Activated CD8-positive, alpha-beta T cell treated with anti-CD3 and anti-CD28 coated beads for 36 hours (primary cell): ENCODE measurements at places on chromosomes 13 and 19.
A peak's percentile ranks its signal among the peaks of the same experiment; 100 is the strongest.

GRCh38 chr13:77062097-77062496, 35.1 kb upstream of the FBXL3 start:
- DNase-seq: no peak

GRCh38 chr13:46666727-46667456, 113.9 kb downstream of the LRCH1 start:
- no peak for DNase-seq

DNA sequence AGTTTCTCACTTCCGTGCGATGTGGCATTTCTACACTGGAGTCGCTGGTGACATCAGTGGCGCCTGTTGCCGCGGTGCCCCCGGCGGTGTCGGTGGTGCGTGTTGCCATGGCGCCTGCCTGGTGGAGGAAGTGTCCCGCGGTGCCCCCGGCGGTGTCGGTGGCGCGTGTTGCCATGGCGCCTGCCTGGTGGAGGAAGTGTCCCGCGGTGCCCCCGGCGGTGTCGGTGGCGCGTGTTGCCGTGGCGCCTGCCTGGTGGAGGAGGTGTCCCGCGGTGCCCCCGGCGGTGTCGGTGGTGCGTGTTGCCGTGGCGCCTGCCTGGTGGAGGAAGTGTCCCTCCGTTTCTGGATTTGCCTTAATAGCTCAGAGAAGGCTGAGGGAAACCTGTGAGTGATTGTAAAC, 127.6 kb downstream of the KDM4B start:
- DNase-seq: no peak

GRCh38 chr13:48626077-48626449, 27.7 kb upstream of the CYSLTR2 start:
- DNase-seq: no peak

GRCh38 chr13:53141336-53141735, 112.7 kb downstream of the OLFM4 start:
- DNase-seq: no peak

DNA sequence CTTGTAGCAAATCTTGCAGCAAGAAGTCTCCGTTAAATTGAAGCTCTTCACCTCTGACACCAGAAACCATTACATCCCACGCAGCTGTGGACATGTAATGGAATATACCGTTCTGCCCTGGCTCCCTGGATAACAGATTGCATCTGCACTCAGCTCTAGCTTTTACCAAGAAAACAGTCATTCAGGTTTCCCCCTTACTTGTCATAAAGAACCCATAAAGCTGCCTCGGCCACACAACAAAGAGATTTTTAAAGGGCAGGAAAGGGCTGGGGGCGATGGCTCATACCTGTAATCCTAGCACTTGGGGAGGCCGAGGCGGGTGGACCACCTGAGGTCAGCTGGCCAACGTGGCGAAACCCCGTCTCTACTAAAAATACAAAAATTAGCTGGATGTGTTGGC, 127.6 kb upstream of the RFC3 start:
- DNase-seq: peak; percentile 25

GRCh38 chr13:45510672-45511071, 45.9 kb downstream of the COG3 start:
- DNase-seq: no peak

- no peak for DNase-seq
Measured at GRCh38 chr13:45482571-45483173, 17.9 kb downstream of the COG3 start.

DNA sequence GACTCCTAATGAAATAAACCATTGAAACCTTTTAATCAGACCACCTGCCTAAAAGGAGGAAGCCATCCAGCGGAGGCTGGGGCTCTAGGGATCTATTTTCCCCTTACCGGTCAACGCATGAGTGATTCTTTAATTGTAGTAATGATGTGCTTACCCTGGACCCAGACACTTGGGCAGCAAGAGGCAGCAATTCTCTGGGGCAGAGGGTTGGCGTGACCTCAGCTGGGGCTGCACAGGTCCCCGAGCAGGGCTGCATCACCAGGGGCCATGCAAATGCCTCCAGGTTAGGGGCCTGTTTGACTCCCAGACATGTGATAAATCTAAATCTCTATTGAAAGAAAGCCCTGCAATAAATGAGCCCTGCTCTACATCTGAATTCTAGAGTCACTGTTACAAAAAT, 194.2 kb upstream of the TSHZ3 start:
- DNase-seq: no peak

GRCh38 chr13:23608701-23609413, 38.6 kb downstream of the TNFRSF19 start:
- DNase-seq: no peak

DNA sequence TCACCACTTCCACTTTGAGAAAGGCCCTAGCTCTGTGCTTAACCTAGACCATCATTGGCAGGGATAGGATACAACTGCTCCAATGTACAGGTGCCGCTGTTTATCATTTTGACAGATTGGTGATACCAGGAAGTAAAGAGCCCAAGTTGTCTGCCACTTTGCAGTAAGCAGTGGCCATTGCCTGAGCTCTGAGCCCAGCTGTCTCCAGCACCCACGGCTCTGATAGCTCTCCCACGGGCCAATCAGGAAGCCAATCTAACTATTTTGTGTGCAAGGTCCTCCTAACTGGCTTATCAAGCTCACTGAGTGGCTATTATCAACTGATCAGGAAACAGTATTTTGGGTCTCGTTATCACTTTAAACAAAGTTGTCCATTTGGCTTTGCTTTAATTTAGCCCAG, 181.1 kb downstream of the DCT start:
- DNase-seq: no peak

DNA sequence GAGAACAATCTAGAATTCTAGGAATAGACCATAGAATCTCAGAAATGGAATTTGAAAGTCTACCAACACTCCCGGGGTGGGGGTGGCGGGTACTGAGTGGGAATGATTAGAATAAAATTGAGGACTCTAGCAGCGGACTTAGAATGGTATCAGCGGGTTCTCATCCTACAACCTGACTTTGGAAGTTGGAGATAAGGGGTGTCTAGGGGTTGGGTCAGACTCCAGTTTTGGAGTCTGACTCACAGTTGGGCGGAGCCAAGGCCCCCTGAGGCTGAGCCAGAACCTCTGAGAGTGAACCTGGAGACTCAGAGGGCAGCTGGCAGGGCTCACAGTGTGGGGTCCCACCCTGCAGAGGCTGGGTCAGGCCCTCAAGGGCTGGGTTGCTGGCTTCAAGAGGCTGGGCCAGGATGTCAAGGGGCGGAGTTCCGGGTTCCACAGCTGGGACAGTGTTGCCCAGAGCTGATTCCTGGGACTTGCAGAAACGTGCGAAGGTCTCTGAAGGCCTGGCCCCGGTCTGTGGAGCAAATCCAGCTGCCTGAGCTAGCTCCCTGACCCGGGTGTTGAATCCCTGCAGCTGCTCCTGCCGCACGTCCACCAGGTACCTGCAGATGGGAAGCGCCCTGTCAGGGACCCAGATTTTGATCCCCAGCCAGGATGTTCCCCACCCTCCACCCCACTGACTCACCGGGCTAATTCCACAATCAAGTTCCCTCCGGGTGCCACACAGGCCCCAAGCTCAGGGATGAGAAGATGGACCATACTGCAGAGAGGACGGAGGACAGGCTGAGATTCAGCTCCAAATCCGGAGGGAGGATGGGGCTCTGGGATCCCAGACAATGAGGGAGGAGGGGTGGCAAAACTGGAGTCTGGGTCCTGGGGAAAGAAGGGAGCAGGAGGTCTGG, 1.6 kb upstream of the TNNI3 start:
- DNase-seq: peak; percentile 31

DNA sequence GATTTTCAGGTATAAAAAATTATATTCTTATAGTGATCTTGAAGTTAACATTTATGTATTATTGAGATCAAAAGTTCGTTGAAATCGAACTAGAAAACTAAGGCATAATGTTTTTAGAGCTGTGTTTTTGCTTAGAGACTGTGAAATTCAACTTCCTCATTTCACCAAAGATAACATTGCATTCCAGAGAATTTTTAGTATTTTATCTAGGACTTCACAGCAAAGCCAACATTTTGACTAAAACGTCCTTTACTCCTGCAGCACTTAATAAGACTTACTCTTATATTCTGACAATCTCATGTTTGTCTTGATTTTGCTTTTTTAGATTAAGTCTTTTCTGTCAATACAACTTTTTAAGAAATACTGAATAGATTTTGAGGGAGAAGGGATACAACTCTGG, 4.7 kb downstream of the KCTD4 start:
- no peak for DNase-seq

GRCh38 chr13:59931621-59932020, 232.1 kb downstream of the DIAPH3 start:
- no peak for DNase-seq

DNA sequence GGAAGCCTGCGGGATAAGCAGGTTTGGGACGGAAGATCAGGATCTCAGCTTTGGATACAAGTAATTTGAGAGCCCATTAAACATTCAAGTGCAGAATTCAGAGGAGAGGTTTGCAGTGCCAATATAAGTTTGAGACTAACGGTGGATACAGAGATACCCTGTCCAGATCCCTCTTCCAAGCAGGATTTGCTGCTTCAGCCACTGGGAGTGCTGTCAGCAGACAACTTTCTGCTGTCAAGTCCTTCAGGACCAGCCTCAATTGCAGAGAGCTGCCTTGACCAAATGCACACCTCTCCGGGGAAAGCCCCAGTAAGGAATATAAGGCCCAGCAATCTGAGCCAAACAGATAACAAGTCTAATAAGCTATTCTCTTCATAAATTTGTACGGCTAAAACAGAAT, 46.1 kb upstream of the ZNF780A start:
- no peak for DNase-seq

- DNase-seq: peak; percentile 77
Measured at GRCh38 chr19:9205501-9206113, 13.8 kb downstream of the OR7D4 start.

DNA sequence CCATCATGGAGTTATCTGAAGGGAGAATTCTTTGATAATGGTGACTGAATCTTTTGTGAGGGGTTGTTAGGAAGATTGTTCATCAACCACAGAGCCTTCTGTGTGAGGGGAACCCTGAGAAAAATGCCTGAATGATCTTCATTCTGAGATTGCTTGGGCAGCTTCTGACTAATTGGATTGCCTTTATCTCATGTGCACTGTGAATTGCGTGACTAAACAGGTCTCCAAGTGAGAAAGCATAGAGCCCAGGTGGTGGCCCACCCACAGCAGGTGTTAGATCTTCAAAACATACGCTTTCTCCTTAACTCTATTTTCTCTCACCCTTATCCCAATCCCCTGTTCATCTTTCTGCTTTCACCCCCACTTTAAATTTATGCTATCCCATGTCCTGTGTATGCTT, 58.3 kb downstream of the DOCK9 start:
- peak; percentile 45 for DNase-seq

DNA sequence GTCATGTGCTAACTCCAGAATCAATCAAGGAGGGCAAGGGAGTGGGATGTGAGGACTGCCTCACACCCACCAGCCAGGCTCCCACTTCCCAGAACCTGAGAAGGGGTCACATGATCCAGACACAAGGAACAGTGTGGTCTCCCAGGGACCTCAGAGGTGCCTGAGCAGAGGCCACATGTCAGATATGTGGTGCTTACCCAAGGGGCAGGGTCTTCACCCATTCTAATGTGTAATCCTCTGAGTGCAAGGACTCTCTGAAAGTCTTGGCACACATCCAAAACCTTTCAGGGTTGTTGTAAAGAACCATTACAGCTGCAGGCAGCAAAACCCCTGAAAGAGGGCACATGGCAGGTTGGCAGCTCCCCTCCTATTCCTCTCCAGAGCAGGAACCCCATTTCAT, 656.6 kb downstream of the UQCRFS1 start:
- no peak for DNase-seq

- DNase-seq: peak; percentile 81
Measured at GRCh38 chr13:46751811-46752635, 44.9 kb downstream of the ESD start.

DNA sequence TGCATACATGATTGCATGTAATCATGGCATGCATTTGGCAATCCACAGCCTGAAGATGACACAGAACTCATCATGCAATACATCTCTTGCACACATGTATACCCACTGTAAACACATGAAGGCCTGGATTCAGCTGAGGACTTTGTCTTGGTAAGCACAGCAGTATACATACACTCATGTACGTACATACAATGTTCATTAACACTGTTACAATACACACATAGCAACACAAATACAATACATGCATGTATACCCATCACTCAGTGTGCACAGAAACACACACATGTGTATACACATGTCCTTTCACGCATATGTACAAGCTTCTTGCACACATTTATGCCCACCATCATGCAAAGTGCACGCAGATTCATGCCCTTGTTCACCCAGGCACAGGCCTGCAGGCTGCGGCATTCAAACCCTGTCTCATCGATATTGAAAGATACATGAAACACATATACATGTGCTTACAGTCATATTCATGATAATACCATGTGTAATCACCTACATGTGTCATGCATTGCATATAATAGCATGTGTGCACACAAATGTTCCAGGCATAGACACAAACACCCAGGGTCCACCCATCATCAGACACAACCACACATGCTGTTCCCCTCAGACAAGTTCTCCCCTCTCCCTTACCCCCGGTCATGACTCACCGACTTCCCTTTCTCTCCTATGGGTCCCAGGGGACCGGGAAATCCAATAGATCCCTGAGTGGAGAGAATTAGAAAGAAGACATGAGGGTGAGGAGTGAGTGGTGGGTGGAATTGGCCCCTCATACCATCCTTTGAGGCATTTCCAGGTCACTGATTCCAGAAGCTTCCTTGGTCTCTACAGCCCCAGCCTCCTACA, 28.7 kb downstream of the COL5A3 start:
- DNase-seq: no peak

DNA sequence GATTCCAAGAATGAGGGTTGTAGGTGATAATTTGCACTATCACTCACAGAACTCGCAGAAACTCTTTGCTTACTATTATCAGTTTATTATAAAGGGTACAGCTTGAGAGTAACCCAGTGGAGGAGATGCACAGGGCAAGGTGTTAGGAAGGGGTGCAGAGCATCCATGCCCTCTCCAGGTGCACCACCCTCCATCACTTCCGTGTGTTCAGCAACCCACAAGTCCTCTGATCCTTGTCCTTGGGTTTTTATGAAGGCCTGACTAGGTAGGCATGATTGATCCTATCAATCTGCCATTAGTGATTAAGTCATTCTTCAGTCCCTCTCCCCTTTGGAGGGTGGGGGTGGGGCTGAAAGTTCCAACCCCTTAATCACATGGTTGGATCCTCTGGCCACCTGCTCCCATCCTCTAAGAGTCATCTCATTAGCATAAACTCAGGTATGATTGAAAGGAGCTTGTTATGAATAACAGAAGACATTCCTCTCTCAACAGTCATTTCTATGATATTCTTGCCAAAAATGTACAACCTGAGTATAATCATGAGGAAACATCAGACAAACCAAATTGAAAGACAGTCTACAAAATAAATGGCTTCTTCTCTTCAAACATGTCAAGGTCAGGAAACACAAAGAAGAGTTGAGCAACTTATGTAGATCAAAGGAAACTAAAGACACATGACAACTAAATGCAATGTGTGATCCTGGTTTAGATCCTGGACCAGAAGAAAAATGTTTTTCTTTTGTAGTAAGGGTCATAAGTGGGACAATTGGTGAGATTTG, 225.4 kb downstream of the PCCA start:
- no peak for DNase-seq
